ENCODE measurements at places on chromosomes 3 and 15.

DNA sequence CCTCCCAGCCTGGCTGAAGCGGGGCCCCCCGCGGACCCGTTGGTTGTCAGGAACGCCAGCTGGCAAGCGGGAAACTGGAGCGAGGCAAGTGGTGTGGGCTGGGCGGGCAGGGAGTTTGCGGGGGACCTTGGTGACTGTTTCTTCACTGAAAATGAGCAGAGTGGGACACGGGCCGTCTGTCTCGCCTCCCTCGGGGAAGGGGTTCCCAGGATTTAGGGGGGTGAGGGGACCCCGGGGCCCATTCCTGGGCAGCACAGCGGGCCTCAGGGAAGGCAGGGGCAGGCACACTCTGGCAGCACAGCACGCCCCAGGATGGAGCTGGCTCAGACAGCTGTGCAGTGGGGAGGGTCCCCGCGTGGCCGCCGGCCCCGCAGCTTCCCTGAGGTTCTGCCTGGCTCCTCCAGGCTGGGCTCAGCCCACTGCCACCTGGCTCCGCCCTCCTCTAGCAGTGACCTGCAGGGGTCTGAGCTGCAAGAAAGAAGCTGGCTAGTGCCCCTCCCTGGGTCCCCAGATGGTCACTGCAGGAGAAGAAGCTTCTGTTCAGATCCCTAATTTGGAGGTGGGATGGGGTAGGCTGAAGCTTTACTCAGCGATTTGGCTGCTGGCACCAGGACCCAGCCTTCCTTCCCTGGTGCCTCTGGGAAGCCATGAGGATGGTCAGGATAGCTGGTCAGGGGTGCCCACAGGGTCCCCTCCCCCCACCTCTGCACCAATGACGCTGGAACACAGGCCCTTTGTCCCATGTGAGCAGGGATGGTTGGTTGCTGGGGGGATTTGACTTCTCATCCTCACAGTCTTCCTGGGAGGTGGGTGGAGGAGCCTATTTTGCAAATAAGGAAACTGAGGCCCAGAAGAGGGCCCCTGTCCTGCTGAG, 90.4 kb downstream of the TBC1D2B start:
- no peak for DNase-seq

DNA sequence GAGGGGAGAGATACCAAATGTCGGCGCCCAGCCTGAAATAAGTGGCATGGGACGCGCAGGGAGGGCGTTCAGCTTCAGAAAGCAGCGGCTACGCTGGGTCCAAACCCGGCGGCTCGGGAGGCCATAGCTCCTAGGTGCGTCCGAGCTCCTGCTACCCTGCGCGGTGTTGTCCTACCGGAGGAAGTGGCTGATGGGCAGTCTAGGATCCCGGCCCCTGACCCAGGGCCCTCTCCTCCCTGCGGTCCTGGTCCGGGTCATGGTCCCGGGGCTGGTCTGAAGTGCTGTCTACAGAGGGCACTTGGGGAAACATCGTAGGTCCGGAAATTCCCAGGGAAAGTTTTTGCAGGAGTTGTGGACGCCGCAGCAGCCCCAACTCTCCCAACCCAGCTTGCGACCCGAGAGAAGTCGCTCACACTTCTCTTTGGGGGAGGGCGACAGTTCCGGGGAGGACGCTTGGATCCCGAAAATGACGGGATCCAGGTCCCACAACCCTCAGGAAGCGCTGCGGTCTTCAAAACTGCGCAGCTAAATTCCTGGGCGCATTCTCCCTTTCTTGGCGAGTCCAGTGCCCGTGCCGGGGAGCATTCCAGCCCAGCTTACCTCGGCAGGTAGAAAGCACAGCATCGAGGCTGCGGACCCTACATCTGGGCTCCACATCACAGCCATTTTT, 9.1 kb upstream of the FOXB1 start:
- no peak for DNase-seq

- no peak for DNase-seq
These were observed 700.5 kb upstream of the ARPP21 start for GRCh38 chr3:34938784-34939183.

DNA sequence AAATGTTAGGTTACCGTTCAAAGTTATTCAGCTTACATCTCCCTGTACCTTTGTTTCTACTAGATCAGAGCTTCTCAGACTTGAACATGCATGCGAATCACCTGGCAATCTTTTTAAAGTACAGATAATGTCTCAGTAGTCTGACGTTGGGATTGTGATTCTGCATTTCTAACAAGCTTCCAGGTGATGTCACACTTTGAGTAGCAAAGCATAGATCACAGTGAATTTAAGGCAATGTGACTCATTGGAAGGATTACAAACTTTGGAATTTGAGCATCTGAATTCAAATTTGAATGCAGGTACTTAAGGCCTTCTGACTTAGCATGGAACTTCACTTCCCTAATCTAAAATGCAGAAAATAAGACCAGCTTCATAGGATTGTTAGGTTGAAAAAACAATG, 10.8 kb upstream of the ZMAT3 start:
- no peak for DNase-seq

- DNase-seq = no peak
These were observed 1.3 kb downstream of the FEM1B start for GRCh38 chr15:68278595-68279405.

DNA sequence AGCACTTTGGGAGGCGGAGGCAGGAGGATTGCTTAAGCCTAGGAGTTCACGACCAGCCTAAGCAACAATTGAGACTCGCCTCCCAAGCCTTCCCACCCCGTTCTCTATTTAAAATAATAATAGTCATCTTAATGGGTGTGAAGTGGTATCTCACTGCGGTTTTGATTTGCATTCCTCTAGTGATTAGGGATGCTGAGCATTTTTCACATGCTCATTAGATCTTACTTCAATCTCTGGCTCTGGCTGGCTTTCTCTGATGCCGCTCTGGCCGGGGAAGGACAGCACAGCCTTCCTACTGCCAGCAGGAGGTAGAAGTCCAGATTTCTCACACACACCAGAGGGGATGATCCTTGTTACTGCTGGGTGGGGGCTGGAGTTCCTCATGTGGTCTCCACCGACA, 7.4 kb upstream of the EIF4A2 start:
- no peak for DNase-seq

- DNase-seq = no peak
These were observed 179.4 kb upstream of the ADAMTS9 start for GRCh38 chr3:64867224-64867623.

DNA sequence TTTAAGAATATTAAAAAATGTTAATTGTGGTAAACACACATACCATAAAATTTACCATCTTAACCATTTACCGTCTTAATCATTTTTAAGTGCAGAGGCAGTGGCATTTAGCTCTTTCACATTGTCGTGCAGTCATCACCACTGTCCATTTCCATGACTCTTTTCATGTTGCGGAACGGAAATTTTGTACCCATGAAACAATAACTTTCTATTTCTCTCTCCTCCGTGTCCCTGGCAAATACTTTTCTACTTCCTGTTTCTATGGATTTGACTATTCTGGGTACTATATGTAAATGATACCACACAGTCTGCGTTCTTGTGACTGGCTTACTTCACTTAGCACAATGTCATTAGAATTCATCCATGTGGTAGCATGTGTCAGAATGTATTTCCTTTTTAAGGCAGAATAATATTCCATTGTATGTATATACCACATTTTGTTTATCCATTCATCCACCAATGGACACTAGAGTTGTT, 27.9 kb downstream of the AKAP13 start:
- DNase-seq = no peak

GRCh38 chr3:64107190-64107589, 83.9 kb upstream of the PSMD6 start:
- no peak for DNase-seq

DNA sequence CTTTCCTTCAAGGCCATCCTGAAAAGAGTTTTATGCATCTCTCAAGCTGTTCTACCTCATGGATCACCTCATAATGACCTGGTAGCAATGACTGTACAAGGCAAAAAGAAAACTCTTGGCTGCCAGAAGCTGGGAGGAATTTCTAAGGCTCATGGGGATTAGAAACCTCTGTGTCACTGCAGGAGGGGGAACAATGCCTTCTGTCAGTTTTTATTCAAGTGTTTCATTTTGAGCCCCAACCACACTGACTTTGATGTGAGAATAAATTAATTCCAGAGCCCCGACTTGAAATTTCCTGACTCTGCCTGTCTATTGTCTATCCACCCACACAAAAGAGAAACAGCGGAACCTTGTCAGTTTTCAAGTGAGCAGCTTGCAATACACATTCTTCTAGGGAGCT, 58.7 kb upstream of the MRPL3 start:
- no peak for DNase-seq

DNA sequence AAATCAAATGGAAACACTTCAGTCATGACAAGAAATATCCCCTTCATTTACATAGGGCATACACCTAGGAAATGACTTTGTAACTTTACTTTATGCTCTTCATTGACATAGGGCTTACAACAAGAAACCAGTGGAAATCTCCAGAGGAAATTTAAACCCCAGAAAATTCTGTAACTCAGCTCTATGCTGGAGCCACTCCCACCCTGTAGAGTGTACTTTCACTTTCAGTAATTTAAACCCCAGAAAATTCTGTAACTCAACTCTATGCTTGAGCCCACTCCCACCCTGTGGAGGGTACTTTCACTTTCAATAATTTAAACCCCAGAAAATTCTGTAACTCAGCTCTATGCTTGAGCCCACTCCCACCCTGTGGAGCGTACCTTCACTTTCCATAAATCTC, 987.1 kb upstream of the CADM2 start:
- DNase-seq = no peak

DNA sequence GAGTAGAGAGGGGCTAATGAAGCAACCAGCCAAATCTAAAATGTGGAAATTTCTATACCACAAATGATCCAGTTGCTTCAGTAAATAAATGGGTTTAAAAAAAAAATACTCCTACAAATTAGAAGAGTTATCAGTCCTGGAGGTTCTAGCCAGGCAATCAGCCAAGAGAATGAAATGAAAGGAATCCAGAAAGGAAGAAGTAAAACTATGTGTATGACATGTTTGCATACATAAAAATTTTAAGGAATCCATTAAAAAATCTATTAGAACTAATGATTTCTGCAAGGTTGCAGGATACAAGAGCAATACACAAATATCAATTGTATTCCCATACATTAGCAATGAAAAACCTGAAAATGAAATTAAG, 9.6 kb downstream of the MESP2 start:
- DNase-seq = no peak

- no peak for DNase-seq
These were observed 571.8 kb upstream of the IL12A start for GRCh38 chr3:159416856-159417255.

- DNase-seq = no peak
These were observed 182.2 kb upstream of the IL12A start for GRCh38 chr3:159806412-159806811.

DNA sequence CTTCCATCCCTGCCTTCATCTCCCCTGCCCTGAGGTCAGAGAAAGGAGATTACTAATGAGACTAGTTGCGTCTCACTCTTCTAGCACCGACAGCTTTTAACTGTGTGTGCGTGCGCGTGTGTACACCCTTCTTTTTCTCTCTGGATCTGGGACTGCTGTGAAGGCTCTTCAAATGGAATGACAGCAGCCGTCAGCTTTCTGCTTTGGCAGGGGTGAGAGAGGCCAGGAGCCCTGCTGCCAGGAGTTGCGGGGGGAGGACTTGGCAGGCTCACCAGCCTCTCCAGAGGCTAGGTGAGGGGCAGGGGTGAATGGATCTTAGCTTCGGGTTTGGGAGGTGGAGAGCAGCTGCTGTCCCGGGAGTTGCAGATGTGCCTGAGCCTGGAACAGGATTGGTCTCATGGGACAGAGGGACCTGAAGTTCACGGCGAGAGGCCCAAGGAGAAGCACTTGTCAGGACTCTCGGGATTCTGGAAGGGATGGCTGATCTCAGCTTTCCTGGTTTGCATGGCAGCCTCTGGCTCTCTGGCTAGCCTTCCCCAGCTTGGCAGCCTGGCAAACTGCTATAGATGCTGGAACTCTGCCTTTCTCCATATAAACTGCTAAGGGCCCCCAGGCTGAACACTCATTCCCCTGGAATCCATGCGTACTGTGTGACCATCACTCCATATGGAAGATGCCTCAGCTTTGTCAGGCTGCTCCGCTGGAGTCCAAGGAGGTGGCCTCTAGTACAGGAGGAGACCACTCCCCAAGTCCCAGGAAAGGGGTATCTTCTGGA, 16.6 kb downstream of the TEX264 start:
- no peak for DNase-seq

GRCh38 chr3:169288553-169288952, 375.0 kb downstream of the MECOM start:
- DNase-seq = no peak

GRCh38 chr3:98328933-98329332, 24.7 kb upstream of the OR5K4 start:
- no peak for DNase-seq
